ENCODE measurements at places on chromosomes 3 and 15. TPM values are rescaled to one million over a fixed set of nuclear protein-coding genes. Genes with fewer than 3 reads are reported as not detected.

Gene CLDN18
- not detected for total RNA-seq

Gene LMOD3
- total RNA-seq, result not detected

Gene BCL2A1
- total RNA-seq, result 0.13 TPM

Gene CPN2
- total RNA-seq, result not detected

Gene SLCO2A1
- 5.6 TPM for total RNA-seq

Measured in mammary microvascular endothelial cell (primary cell).